ENCODE measurements at places on chromosomes 12 and 14.

DNA sequence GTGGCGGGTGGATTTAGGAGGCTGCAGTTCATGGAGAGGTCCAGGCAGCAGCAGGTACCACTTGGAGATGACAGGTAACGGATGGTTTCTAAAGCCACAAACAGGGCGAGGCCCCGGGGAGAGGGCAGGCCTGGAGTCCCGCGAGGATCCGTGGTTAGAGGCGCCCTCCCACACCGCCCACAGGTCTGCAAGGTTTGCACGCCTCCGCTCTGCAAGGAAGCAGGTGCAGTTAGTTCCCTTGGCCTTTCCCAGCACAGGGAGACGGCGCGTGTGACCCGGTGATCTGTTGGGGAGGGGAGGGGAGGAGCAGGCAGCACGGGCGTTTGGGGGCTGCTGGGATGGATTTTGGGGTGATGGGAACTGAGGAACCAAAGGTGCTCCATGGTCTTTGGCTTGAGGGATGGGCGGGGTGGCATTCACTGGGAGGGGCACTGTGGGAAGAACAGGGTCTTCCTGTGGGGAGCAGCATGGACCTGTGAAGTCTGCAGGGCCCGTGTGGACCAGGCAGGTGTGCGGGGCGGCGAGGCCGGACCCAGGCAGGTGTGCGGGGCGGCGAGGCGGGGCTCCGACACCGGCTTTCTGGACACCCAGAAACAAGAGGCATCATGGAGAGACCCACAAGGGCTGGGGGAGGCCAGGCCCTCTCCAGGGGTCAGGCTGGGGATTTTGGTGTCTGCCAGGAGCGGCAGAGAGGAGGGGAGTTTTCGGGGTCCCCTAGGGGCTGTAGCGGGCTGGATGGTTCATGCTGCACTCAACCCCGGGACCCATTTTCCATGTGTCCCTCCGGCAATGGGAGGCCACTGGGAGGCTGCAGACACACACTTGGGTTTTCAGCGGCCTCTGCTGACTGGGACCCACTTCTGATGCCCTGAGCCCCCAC lies 29.1 kb downstream of the NOC4L start:
- no peak for DNase-seq

DNA sequence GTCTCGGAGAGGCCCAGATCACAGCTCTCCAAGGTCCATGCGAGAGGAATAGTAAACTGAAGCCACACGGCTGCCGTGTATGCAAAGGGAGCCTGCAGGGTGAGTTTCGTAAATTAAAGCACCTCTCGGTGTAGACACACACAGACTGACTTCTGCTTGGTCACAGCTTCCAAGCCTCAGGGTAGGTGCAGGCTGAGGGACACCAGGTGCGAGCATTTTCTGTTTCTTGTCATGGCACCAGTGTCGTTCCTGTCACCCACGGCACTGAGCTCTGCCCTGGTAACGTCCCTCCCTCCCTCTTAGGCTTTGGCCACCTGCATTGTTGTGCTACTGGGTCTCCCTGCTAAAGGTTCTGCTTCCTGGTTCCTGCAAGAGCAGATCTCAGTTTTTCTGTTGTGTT lies 76.2 kb upstream of the DYNC1H1 start:
- no peak for DNase-seq

- no peak for DNase-seq
These were observed 78.8 kb downstream of the CRACR2A start for GRCh38 chr12:3673981-3674708.

DNA sequence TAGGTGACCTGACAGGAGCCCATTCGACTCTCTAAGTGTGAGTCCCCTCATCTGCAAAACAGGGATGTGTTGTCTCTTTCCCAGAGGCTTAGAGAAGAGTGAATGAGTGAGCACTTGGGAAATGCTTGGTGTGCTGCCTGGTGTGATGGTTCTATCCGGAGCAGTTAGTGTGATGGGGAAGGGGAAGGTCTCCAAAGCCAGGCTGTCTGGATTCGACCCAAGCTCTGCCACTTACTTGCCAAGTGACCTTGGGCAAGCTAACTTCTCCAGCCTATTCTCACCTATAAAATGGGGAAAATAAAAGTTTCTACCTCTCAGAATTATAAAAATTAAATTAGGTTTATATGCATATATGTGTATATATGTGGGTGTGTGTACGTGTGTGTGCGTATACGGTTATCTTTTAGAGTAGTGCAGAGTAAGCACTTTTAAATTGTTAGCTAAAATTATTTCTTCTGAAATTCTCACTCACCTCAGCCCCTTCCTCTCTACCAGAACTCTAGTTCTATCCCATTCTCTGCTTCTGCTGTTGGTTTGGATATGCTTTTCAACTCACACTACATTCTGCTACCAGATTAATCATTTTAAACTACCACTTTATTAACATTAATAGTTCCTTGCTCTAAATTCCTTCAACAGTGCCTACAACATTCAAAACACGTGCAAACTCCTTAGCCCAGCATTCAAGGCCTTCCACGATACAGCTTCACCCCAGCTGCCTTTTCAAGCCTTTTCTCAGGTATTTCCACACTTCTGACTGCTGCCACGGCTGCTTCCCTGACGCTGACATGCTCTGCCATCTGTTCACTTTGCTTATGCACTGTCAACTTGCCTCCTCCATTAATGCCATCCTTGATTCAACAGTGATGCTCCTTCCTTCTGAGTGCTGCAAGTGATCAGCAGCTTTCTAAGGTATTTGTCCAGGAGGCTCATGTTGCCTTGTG lies 55.3 kb downstream of the DICER1 start:
- no peak for DNase-seq

- DNase-seq, result no peak
These were observed 110.2 kb downstream of the KTN1 start for GRCh38 chr14:55689981-55690871.

DNA sequence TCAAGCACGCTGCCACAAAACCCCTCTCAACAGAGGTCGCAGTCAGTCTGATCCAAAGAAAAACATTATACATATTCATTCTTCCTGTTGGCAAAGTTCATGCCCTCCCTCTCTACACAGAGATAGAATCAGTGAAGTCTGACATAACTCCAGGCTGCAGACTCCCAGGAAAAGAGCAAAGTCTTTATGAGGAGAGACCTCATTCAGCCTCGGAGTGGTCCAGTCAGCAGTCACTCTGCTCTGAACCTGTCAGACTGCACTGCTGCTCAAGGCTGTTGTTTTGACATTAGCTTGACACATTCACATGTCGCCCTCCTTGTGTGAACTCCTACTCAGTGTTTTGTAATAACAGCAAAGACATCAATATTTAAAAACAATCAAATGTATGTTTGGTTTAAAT lies 241.2 kb upstream of the G2E3 start:
- no peak for DNase-seq

DNA sequence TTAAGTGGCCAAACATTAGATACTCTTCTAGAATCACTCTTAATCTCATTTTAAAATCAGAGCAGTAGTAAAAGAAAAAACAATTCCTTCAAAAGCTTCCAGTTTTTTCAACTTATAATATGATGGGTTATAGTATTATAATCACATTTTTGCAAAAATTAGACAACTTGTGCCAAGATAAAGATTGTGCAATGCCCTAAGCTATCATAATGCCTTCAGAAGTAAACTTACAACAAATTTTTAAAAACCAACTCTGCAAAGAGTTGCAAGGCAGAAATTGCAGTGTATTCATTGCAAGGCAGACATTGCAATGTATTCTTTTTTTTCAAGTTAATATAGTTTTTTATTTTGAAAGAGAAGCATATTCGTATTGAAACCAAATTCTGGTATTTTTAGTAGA lies 47.2 kb upstream of the KITLG start:
- DNase-seq, result no peak

DNA sequence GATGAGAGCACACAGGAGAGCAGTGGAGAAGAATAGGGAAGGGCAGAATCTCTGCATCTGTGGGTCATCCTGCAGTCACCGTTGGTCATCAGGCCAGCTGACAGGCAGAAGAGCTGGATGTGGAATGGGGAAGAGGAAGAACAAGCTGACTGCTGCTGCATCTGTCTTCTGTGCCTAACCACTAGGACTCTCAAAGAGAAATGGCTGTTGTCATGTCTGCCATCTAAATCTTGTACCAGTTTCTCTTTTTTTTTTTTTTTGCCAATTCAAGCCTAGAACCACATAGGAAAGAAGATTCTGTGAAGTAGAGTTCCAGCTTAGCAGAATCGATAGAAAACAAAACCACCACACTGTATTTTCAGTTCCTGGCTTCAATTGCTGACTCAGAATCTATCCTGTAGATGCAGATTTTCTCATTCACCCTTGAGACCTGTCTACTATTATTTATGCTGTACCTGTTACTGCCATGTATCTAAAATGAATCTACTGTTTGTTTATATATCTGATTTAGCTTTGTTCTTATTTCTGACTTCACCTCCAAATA lies 421.9 kb upstream of the PRICKLE1 start:
- DNase-seq, result no peak

- DNase-seq, result no peak
These were observed 1.7 kb downstream of the C14orf132 start for GRCh38 chr14:96040828-96041371.

GRCh38 chr12:132638541-132639408 lies 20.2 kb downstream of the P2RX2 start:
- DNase-seq, result no peak

GRCh38 chr12:45131506-45131905 lies 80.6 kb upstream of the DBX2 start:
- DNase-seq, result no peak

- no peak for DNase-seq
These were observed 156.2 kb downstream of the CAND1 start for GRCh38 chr12:67425394-67425793.

DNA sequence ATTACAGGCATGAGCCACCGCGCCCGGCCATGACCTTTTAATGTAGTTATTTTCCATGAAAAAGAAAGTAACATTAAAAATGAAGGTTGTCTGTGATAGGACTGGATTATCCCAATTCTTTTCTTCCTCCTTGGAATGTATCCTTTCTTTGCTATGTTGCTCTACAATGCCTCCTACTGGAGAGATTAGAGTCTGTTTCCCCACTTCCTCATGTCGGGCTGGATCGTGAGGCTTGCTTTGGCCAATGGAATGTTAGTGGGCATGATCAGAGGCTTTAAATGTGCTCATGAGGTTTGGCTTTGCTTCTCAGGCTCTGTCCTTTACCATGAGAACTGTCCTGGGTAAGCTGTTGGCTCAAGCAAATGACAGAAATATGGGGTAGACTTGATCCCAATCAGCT lies 34.7 kb upstream of the SOCS2 start:
- DNase-seq, result no peak

DNA sequence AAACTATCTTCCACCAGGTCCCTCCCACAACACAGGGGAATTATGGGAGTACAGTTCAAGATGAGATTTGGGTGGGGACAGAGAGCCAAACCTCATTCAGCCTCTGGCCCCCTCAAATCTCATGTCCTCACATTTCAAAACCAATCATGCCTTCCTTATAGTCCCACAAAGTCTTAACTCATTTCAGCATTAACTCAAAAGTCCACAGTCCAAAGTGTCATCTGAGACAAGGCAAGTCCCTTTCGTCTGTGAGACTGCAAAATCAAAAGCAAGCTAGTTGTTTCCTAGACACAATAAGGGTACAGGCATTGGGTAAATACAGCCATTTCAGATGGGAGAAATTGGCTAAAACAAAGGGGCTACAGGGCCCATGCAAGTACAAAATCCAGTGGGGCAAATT lies 147.6 kb downstream of the RAD51B start:
- DNase-seq, result no peak

- DNase-seq, result no peak
These were observed 1.0 kb downstream of the TGM1 start for GRCh38 chr14:24261969-24262327.

- no peak for DNase-seq
These were observed 187.3 kb upstream of the EGLN3 start for GRCh38 chr14:34138175-34138574.

DNA sequence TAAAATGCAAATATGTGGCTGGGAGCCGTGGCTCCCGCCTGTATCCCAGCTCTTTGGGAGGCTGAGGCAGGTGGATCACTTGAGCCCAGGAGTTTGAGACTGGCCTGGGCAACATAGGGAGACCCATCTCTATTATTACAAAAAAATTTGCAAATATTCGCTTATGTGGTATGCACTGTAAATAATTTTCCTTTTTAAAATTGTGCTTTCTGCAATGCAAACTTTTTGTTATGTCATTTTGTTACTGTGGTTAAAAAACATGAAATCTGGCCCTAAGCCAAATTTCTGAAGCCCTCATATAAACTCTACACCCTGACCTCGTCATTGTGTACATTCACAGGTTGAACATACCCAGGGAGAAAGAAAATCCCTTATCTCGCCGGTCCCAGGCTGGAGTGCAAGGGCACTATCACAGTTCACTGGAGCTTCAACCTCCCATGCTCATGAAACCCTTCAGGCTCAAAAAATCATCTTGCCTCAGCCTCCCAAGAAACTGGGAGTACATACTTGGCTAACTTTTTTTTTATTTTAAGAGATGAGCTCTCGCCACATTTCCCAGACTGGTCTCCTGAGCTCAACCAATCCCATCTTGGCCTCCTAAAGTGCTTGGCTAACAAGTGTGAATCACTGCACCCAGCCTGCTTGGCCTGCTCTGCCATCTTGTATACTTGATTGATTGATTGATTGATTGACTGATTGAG lies 24.7 kb downstream of the TRAPPC6B start:
- DNase-seq, result no peak

DNA sequence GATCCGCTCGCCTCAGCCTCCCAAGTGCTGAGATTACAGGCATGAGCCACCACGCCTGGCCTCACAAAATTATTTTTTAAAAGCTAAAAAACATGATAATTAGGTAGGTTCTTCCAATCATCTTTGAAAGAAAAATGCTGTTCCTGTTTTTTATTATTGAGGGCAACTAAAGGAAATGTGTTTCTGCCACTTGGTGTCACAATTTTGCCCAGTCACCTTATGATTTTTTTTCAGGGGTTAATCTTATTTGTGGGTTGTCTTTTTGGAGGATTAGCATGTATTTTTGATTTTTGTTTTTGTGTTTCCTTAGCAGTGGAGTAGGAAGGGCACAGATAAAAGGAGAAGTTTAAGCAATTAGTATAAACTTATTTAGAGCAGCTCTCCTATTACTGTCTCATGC lies 79.8 kb downstream of the PRORP start:
- no peak for DNase-seq

DNA sequence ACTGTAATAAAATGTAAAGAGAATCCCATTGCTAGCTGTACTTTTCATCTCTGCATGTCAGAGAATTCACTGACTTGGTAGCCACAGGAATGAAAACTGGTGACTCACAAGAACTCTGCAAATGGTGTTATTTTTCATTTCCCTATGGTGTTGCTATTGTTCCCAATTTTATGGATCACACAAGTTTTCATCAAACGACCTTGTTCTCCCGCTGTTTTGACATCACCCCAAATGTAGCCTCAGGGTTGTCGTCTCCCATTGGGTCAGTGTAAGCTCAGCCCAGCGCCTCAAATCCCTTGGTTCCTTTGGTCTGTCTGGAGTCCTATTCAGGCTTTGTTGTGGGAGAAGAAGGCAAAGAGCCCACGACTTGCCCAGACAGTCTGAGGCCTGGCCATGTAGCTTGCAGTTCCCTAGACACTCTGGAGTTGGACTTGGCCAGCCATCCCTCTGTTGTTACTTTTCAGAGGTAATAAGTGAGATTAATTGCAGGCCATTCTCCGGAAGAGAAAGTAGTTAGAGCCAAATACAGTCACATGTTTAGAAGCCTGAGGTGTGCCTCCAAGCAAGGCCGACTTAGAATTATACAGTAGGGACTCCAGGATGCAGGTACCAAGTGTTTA lies 159.2 kb downstream of the TGFB3 start:
- no peak for DNase-seq
